ENCODE measurements at places on chromosomes 4 and X.
A peak's percentile ranks its signal among the peaks of the same experiment; 100 is the strongest.

- no peak for DNase-seq
Measured at GRCh38 chrX:70995338-70995737, 64.4 kb upstream of the SLC7A3 start.

- DNase-seq = no peak
Measured at GRCh38 chr4:48645225-48645794, 134.8 kb downstream of the FRYL start.

DNA sequence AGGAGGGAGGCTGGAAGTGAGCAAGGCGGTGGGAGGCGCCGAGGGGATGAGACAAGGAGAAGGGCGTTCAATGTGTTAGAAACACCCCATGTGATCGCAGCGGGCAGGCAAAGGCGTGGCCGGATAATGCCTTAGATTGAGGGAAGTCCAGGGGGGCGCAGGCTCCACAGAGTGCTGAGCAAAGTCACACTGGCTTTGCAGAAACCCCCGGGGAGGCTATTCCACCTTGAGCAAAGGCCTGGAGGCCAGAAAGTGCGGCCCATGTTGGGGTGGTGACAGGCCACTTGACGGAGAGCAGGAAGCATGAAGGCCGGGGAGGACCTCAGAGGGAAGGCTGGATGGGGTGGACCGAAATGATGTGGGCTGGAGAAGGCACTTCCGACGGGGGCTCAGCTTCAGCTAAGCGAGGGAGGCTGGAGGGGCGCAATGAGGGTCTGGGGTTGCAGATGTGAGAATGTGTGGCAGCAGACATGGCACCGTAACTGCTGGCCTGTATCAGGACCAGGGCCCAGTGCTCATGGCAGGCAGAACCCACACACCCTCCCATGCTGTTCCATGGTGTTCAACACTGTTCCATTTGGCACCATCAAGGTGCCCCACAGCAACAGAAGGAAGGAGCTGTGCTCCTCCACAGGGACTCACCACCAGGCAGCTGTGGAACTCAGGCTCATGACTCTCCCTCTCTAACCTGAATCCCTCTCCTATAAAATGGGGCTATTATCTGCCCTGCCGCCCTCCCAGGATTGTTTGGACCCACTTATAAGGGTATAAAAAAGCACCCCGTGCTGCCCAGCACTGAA is 50.3 kb downstream of the HMX1 start:
- DNase-seq = peak; percentile 40

GRCh38 chrX:139823806-139824205 is 109.0 kb downstream of the ATP11C start:
- no peak for DNase-seq

DNA sequence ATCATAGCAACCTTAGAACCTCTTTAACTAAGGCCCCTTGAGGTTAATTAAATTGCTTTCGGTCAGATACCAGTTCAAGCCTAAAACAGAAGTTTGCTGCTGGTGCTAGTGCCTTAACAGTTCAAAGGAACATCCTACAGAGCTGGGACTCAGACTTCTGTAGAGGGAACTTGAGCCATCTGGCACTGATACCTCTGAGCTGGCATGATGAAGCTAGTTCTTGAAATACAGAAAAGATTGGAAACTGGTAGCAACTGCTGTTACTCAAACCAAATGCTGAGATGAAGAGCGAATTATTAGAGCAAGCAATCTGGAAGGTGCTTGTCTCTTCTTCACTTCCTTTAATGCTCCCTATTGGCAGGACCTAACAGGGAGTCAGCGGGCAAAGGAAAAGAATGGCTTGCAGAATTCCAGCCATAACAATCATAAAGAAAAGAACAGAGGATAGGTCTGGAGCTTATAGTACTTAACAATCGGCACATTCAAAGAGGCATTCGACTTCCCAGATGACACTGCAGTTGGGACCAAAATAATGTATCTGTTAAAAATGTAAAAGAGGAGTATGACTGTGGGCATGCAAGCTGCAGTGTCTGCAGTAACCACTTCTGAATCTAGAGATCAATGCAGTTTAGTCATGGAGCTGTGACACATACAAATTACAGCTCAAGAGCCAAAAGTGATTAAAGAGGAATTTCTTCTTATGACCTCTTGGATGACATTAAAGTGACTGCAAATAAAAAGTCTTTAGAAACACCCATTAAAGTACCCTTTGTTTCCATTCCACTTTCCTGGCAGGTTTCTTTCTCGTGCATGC is 298.9 kb downstream of the PDGFC start:
- DNase-seq = no peak
